HepG2 (cell line): ENCODE measurements at places on chromosomes 5 and 9. TPM values are rescaled to one million over a fixed set of nuclear protein-coding genes. Genes with fewer than 3 reads are reported as not detected.

The GPRIN1 gene
- total RNA-seq, result 2.0 and 2.1 TPM in 2 replicates

The RPS14 gene
- 2,116 and 2,466 TPM in 2 replicates for total RNA-seq

GRCh38 chr9:91908746-91909145 is 41.3 kb downstream of the ROR2 start:
- no peaks in the 10 kb centered on the region for H3K36me3 ChIP-seq
- no peak overlapping the region for H3K27ac ChIP-seq
- DNase-seq, result no peak
- H3K4me3 ChIP-seq, result no peak overlapping the region
- peaks cover 3% of the 10 kb centered on the region; the same call in 1 of the 2 replicates for H3K27me3 ChIP-seq

GRCh38 chr5:132813599-132814502 is 749 bp downstream of the SOWAHA start:
- H3K4me1 ChIP-seq, result peaks cover 60% of the 10 kb centered on the region
- H3K36me3 ChIP-seq, result no peaks in the 10 kb centered on the region
- H3K27me3 ChIP-seq, result no peaks in the 10 kb centered on the region
- no peak overlapping the region for H3K27ac ChIP-seq
- no peak overlapping the region for H3K4me3 ChIP-seq
